Activated CD4-positive, alpha-beta T cell treated with anti-CD3 and anti-CD28 coated beads for 4 hours (primary cell): ENCODE measurements at places on chromosomes 4 and X.

DNA sequence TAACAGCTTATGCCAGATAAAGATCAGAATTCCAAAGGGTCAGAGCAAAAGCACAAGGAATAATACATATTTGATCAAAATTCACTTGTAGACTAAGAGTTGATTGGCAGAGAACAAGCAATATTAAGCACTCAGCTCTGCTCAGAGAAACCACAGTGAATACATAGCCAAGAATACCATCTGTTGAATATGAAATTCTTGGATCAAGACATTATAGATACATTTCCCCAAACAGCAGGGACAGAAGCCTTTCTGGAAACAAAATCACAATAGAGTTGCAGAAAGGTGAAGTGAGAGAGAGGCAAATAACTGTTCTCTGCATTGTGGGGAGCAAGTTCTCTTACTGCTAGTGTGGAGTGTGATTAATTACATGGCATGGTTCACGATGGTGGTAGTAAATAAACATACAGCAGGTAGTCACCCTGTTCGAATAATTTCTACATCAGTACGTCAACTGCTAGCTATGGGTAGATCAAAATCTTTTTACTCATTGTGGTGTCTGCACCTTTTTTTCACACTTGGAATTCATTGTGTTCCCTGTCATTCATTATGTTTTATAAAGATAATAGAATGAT is 366.7 kb downstream of the PCDH7 start:
- no peak for DNase-seq

DNA sequence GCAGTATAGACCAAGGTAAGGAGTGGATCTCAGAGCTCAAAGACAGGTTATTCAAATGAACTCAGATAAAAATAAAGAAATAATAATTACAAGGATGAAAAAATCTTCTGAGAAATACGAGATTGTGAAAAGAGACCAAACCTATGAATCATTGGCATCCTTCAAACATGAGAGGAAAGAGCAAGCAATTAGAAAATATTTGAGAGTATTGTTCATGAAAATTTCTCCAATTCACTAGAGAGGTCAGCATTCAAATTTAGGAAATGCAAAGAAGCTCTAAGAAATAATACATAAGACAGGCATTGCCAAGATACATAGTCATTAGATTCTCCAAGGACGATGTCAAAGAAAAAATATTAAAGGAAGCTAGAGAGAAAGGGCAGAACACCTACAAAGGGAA is 93.5 kb upstream of the GALNTL6 start:
- DNase-seq = no peak

DNA sequence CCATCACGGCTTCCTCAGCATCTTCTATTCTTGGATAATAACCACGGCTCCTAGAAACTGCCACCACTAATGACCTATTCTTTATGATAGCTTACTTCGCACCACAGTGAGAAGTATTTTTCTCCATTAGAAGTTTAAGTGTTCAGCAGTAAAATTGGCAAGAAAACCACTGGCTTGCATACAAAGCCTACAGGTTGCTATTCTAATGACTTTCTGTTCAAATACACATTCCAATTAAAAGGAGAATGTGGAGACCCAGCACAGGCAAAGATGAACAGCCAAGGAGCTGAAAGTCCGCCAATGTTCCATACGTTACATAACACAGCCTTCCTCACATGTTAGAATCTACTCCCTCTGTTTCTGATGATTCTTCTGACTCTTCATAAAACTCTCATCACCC is 875.0 kb upstream of the PRKX start:
- DNase-seq = no peak

DNA sequence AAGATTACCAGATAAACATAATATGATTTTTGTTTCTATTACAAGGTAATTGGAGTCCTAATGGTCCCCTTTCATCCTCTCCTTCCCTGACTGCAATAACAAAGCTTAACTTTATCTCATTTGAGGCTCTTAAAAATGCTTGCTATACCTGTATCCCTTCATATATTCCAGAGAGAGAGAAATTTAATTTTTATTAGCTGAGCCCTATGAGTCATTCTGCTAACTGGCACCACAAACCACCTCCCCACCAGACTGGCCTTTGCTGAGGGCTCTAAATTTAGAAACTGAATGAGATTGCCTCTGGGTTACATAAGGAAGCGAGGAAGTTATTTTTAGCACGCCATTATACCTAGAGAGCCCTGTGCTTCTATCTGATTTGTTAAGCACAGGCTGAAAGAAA is 27.4 kb downstream of the CBLL2 start:
- no peak for DNase-seq

- DNase-seq = no peak
These were observed 170.5 kb upstream of the PITX2 start for GRCh38 chr4:110793381-110793801.

GRCh38 chrX:10175319-10175871 is 18.6 kb downstream of the CLCN4 start:
- no peak for DNase-seq

GRCh38 chr4:144820728-144821085 is 174.8 kb downstream of the HHIP start:
- DNase-seq = no peak

DNA sequence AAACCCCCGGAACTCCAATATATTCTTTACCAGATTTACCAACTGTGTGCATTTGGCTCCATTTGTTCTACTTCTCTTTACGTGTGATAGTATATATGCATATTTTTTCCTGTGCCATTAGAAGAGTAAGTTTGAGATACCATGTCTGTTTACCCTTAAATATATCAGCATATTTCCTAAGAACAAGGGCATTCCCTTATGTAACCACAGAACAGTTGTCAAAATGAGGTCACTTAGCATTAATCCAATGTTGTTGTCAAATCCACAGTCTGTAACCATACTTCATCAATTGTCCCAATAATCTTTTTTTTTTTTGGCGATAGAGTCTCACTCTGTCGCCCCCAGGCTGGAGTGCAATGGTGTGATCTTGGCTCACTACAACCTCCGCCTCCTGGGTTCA is 55.2 kb downstream of the TBC1D14 start:
- no peak for DNase-seq

GRCh38 chr4:113979148-113979904 is at the start of gene ARSJ:
ARSJ (minus strand) TSS chr4:113979647; CDS start chr4:113978834, 813 bp downstream.
- DNase-seq = peak; percentile 14

- DNase-seq = no peak
These were observed 1354.3 kb upstream of the DIAPH2 start for GRCh38 chrX:95330292-95330691.

GRCh38 chrX:37349221-37350033 is at the start of gene PRRG1:
PRRG1 (plus strand) TSS chrX:37349364; CDS start chrX:37406250, 56,886 bp downstream.
- DNase-seq = no peak

GRCh38 chr4:112978691-112979472 is 70.6 kb upstream of the ANK2 start:
- DNase-seq = no peak

DNA sequence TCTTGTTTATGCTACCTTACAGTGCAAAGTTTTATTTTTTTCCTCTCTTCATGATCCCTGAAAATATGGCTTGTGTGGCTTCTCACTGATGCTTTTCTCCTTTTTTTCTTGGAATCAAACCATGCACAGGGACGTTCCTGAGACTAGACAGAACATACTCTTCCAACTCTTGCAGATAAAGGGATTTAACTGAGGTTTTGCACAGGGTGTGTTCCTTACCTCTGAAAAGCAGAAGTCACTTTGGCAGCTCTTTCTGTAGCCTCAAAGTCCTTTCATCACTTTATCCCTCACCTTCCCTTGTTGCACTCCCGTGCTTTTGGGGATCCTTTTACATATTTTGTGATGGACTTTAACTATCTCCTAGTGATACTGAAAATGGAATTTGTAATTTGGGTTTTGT is 300.1 kb downstream of the SPRY1 start:
- DNase-seq = no peak

GRCh38 chr4:66429276-66429675 is 759.0 kb upstream of the EPHA5 start:
- DNase-seq = no peak

GRCh38 chr4:6423575-6423974 is 48.8 kb downstream of the PPP2R2C start:
- DNase-seq = no peak

GRCh38 chrX:9357518-9358114 is 107.2 kb upstream of the TBL1X start:
- DNase-seq = no peak

- DNase-seq = no peak
These were observed 10.7 kb upstream of the MTNR1A start for GRCh38 chr4:186566068-186566467.

DNA sequence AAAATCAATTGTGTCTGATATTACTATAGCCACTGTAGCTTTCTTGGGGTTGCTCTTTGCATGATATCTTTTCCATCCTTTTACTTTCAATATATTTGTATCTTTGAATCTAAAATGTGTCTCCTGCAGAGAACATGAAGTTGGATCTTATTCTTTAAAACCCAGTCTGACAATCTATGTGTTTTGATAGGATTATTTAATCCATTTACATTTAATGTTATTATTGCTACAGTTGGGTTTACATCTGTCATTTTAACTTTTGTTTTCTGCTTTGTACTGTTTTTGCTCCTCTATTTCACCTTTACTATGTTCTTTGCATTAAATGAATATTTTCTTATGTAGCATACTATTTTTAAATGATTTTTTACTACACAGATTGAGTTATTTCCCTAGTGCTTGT is 230.9 kb downstream of the ANTXR2 start:
- no peak for DNase-seq

DNA sequence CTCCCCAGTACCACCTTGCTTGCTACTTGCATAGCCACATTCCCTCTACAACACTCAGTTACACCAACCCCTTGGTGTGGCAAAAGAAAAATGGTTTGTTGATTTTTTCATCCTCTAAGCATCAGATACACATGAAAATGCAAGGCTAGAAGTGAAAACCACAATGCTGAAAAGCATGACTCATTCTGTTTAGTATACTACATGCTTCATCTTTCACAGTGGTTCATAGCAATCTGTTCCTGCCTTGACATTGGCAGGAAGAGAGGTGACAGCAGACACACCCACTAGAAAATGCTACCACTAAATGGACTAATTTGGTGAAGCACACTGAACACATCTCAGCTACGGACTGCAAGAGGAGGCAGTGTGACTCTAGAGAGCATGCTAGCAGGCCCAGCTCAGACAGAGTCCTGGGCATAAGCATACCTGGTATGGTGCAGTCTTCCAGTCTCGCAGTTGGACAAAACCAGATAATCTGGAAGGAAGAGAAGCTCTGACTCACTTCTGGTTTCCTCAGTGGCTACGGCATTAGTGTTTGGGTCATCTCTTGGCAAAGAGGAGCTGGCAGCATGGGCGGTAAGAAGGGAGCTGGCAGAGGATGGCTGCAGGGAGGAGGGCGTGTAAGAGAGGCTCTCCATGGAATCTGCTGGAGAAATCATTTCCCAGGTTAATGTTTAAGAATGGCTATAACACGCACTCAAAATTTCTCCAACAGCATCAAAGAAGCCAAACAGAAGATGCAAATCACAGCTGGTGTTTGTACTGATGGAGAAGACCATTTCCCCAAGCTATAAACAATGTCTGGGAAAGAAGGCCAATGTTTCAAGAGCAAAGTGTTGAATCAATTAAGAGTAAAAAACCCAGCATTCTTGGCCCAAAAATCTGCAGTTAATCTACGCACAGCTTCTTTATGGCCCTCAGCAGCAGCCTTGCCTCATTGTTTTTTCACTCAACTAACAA is 37.8 kb downstream of the GAB3 start:
- DNase-seq = no peak

GRCh38 chr4:99411041-99411440 is 24.1 kb downstream of the ADH7 start:
- no peak for DNase-seq

DNA sequence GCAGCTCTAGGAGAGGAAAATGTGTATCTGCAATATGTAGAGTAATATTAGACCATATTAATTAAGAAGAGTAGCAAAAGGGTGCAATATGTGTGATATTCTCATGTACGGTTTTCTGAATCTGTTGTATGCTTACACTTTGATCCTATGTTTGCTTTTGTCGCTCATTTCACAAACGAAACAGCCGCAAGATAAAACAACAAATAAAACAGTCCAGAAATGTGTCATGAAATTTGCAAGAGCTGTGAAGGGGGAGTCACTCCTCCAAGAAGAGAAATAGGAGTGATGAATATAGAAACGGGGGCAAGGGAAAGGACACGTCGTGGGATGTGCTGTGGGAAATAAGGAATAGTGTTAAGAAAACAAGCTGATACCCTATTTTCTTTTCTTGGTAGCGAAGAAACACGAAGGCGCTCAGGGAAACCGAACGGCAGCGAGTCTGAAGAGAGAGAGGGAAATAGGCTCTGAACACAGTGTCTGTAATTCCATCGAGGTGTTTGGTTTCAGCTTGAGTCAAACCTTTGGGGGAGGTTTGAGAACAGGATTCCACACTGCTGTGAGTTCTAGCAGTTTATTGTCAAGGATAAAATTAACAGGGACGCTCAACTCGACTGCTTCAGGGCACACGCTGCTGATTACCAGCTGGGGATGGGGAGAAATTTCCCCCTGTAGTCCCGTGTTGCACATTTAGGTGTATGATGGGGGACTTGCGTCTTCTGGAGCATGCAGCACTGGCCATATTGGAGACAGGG is 595.6 kb upstream of the TENM3 start:
- DNase-seq = no peak

GRCh38 chr4:75327804-75328512 is 186.2 kb downstream of the RCHY1 start:
- no peak for DNase-seq

DNA sequence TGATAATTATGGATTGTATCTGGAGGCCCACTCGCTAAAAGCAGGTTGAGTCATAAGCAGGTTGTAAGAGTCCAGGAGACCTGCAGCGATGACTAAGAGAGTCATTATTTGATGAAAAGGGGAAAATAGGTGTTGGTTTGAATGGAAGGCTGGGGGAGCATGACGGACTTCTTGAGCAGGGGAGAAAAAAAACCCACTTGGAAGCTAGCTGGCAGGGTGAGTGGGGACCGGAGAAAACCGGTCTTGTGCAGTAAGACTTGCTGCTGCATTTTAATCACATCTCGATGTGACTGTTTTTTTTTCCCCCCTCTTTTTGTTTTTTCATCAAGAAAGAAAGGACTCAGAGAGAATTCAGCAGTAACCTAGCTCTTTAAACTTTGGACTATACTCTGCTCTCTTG is 90.0 kb downstream of the IGSF1 start:
- DNase-seq = no peak

DNA sequence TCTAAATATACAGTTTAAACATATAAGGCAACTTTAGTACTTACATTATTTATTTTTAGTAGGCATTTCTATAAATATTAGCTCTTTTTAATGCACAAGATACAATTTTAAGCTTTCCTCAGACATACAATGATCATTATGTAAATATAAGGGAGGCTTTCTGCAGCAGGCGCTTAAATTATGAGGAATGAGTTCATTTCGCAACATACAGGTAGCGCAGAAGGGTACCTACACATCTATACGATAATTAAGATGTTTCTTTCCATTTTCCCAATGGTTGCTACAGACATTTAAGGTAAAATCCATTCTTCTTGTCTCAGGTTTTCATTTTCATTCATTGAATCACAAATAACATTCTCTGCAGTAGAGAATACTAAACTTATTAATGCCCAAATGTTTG is 1.2 kb downstream of the AASDH start:
- no peak for DNase-seq
